NCI-H1436 treated with DMSO at 0.1 percent for 48 hours (cell line): ENCODE measurements at places on chromosomes 13 and 19.

DNA sequence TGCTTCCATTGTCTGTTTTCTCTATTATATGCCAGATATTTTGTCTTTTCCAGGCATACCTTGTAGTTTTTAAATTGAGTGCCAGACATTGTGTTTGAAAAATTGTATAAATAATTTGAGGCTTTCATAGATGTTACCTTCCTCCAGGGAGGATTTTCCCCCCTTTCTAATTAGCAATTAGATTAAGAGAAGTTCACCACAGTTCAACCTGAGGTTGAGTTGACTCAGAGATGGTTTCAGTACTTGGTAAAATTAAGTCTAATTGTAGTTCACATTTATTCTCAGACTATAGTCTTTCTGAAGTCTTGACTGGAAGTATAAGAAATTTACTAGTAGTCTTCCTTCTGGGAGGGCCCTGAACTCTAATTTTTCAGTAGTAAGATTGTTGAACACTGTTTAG, 104.1 kb upstream of the SCEL start:
- no peak for DNase-seq

GRCh38 chr19:3019211-3019854, 9.7 kb downstream of the TLE2 start:
- no peak for DNase-seq

DNA sequence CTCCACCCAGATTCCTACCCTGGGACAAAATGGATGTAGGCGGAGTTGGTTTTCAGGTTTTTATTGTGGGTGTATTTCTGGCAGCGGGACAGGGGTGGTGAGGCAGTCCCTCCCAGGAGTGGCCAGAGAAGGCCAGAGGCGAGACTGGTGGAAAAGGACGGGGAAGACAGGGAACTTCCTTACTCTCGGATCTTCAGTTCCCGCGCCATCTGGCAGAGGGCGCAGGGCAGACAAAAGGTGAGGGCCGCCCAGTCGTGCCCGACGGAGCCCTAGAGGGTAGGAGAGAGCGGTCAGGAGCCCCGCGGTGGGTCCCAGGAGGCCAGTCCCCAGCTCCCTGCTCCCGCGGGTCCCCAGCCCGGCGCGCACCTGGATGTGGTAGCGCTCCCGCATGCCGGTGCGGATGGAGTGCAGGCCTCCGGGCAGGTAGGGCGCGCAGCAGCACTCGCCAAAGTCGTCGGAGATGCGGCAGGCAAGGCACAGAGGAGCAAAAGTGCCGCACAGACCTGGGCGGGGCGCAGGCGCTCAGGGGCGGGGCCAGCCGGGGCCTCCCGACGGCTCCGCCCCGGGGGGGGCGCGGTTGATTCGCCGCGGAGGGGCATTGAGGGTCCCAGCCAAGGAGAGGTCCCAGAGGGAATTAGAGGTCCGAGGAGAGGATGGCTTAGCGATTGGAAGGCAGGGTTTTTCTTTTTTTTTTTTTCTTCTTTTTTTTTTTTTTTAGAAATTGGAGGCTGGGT, 3.0 kb downstream of the CNFN start:
- DNase-seq = peak; percentile 48

- no peak for DNase-seq
These were observed 1.2 kb upstream of the ARID3A start for GRCh38 chr19:924553-925086.

GRCh38 chr13:108212886-108213285, 2.5 kb downstream of the LIG4 start:
- no peak for DNase-seq

GRCh38 chr13:23551213-23552008, 18.8 kb upstream of the TNFRSF19 start:
- no peak for DNase-seq
